ENCODE measurements at places on chromosomes 6 and 20.

DNA sequence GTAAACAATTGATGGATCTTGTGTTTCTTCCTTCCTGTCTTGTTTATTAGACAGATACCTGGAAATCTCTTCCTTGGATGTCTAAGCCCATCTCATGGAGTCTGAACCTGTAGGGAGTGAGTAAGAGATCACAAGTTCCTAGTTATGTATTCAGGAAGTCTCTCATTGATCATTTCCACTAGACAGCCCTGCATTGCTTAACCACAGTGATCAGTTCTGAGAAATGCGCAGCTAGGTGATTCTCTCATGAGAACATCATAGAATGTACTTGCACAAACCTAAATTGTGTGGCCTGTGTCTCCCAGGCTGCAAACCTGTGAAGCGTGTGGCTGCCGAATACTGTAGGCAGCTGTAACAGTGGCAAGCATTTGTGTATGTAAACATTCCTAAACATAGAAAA, 39.1 kb downstream of the FAM120B start:
- no peak for DNase-seq

DNA sequence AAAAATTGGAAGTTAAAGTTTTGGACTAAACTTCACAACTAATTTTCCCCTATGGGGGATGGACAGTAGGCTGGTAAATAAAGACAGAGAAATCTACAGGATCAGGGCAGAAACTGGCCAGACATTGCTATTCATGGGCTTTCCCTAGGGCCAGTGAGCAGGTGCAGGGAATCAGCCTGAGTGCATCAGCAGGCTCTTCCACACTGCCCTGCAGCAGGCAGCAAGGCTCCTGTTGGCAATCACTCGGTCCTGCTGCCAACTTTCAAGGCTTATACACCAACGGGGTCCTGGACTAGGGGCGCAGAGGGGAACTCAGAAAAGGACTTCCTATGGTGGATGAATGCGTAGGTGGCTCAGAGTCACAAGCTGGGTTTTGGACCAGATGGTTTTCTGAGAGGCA, 59.8 kb upstream of the NHSL1 start:
- no peak for DNase-seq

- DNase-seq = no peak
Observed at GRCh38 chr6:63426844-63427243, 107.1 kb upstream of the LGSN start.

DNA sequence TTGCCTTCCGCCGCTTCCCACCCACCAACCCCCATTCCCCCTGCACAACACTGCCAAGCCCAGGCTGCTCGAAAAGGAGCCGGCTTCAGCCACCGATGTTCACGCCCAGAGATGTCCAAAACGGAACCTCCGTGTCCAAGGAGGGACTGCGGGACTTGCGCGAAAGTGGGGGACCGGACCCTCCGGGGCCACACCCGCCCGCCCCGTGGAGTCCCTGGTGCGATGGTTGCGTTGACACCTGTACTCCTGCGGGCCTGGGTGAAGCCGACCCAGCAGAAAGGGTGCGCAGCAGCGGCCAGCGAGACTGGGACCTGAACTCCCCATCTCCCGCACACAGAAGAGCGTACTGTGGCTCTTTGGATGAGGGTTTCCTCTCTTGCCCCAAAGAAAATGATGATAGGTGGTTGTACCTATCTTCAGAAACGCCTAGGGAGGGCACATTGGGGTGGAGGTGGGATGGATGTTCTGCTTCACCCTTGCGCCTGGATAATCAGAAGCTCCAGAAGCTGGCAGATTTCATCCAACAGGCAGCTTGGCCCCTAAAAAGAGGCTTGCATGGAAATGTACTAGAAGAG, 1.9 kb upstream of the VGLL2 start:
- no peak for DNase-seq

DNA sequence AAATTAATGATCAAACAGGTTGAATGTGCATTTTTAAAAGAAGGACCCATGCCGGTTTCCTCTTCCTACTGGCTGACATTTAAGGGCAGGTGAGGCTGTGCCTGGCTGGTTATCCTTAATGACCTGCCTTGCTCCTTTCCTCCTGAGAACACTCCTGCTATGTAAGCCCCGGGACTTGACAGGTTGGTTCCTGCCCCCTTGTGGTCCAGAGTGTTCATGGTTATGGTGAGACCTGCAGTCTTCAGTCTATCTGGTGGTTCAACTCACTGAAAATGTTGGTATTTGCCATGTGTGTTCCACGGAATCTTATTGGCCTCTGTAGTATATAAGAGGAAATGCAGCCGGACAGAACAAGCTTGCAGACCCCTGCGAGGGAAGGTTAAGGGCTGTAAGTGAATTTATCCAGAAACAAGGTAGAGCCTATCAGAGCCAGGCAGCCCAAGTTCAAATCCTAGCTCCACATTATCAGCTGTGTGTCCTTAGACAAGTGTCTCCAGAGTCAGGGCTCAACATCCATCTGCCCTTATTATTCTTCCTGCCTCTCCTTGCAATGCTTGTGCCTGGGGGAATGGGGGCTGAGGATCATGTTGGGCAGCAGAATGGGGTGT, 5.2 kb upstream of the BPIFA3 start:
- DNase-seq = peak; percentile 45

DNA sequence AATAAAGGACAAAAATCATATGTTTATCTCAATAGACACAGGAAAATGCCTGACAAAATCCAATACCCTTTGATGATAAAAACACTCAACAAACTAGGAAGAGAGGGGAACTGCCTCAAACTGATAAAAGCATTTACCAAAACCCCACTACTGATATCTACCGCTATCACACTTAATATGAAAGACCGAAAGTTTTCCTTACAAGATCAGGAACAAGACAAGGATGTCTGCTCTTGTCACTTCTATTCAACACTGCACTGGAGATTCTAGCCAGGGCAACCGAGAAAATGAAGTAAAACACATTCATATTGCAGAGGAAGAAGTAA, 25.1 kb downstream of the GZF1 start:
- no peak for DNase-seq

DNA sequence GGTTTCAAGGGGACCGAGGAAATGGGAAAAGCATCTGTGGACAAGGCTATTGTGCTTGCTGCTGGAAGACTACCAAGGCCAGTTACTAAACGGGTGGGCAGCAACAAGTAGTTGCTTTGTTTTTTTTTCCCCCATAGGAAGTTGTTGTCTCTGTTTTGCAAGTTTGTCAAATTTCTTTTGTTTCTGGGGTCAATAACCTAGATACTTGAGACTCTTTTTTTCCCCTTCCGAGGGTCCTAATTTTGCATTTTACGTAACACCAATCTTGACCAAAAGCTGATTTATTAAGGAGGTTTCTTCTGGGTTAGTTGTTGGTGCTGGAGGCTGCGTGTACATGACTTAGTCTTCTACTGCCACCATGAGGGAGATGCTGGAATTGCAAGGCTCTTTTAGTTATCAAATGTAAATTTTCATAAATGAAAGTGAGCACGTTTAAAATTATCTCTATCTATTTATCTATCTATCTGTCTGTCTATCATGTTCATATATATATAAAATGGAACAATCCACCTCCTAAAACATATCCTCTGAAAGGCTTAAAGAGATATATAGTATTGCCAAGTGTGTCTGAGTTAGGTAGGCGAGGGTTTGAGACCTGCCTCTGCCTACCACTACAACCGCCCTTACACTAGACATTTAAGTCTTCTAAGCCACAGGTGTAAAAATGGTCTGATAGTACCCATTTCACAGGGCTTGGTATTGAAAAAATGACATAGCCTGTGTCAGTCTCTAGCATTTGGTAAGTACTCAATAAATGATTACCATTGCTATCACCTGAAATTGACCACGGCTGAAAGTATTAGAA, 60.2 kb downstream of the GCLC start:
- DNase-seq = no peak
